Fibroblast of pulmonary artery (primary cell): ENCODE measurements at places on chromosomes 7 and 10.

- no peak for DNase-seq
These were observed 9.2 kb upstream of the HNRNPF start for GRCh38 chr10:43417950-43418768.

DNA sequence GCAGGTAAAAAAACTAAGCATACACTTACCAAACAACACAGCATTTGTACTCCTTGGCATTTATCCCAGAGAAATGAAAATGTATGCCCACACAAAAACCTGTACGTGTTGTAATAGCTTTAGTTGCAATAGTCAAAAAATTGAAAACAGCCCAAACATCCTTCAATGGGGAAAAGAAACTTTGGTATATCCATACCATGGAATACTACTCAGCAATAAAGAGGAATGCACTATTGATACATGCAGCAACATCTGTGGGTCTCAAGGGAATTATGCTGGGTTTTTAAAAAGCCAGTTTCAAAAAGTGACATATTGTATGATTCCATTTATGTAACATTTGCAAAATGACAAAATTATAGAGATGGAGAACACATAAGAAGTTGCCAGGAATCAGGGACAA, 35.4 kb downstream of the DPCD start:
- no peak for DNase-seq

GRCh38 chr7:12320241-12320986, 83.3 kb downstream of the VWDE start:
- DNase-seq, result no peak

GRCh38 chr10:13143766-13144165, 17.6 kb upstream of the MCM10 start:
- peak; percentile 25 for DNase-seq

GRCh38 chr7:84248843-84249242, 54.3 kb upstream of the SEMA3A start:
- no peak for DNase-seq

DNA sequence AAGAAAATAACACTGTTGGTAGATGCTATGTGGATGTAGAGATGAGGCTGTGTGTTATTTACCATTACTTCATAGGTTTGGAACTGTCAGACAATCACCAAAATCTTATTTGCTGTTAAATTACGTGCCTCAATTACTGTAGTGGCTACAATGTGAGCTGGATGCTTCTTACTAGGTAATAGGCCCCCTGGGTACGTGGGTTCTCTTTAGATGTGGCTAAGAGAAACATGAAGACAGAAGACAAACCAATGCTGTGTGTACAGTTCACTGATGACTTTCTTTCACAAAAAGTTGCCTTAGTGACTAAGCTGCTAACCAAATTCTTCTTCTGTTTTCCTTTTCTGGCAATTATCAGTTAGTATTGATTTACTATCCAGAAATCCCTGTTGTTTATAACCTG, 144.6 kb downstream of the SEMA3E start:
- no peak for DNase-seq

DNA sequence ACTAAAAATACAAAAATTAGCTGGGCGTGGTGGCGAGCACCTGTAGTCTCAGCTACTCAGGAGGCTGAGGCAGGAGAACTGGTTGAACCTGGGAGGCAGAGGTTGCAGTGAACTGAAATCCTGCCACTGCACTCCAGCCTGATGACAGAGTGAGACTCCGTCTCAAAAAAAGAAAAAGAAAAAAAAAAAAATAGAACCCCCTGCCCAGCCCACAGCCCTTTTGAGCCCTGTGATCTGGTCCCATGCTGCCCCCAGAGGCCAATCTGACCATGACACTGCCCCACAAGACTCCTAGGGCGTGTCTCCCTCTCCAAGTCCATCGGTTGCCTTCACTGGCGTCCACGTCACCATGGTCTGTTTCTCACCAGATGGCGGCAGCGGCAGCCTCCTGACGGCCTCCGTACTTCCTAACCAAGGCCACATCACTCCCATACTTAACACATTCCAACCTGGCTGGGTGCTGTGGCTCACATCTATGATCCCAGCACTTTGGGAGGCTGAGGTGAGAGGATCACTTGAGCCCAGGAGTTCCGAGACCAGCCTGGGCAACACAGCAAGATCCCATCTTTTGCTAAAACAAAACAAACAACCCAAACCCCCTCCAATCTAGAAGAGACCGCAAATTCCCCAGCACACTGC, 18.0 kb downstream of the STX1A start:
- DNase-seq, result peak; percentile 48

- DNase-seq, result no peak
These were observed 112.4 kb downstream of the ELMO1 start for GRCh38 chr7:37336259-37336658.

- no peak for DNase-seq
These were observed 15.9 kb upstream of the SCRN1 start for GRCh38 chr7:30005464-30005863.

- DNase-seq, result no peak
These were observed 141.4 kb downstream of the TMEM168 start for GRCh38 chr7:112648781-112649180.
